RPMI7951 (cell line): ENCODE measurements at places on chromosomes 16 and 17.

DNA sequence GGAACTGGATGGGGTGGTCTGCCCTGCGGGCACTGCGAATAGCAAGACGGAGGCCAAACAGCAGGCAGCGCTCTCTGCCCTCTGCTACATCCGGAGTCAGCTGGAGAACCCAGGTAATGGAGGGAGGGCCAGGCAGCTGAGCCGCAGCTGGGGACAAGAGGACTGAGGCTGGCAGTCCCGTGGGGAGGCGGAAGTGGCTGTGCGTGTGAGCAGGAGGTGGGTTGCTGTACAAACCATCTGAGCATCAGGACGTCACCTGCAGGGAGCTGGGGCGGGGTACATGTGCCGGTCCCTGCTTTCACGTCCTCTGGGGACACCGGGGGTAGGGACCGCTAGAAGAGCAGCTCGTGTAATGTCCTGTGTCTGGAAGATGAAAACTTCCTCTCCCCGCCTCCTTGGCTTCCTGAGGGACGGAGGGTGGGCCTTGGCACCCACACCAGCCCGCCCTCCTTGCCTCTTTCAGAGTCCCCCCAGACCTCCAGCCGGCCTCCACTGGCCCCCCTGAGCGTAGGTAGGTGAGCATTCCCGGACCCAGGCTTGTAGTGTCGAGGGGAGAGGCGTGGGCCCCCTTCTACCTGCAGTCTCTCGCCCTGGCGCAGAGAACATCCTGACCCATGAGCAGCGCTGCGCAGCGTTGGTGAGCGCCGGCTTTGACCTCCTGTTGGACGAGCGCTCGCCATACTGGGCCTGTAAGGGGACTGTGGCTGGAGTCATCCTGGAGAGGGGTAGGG, 3.7 kb downstream of the ADAD2 start:
- no peak for DNase-seq

DNA sequence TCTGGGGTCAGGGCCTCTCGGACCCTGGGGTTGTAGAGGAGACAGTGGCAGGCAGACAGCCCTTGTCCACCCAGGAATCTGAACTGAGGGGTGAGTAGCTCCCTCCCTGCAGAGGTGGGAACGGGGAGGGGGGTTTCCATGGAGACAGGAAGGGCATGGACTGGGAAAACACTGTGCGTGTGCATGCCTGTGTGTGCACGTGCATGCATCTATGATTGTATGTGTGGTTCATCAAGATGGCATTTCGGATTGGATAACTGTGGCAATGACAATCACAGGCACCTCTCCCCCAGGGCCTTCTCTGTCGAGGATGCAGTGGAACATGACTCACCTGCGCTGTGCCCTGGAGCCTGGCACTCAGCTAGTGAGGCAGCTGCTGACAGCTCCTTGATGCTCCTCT, 6.1 kb upstream of the CD300C start:
- peak; percentile 39 for DNase-seq

- peak; percentile 59 for DNase-seq
These were observed 94.2 kb downstream of the NTN1 start for GRCh38 chr17:9115214-9116191.

DNA sequence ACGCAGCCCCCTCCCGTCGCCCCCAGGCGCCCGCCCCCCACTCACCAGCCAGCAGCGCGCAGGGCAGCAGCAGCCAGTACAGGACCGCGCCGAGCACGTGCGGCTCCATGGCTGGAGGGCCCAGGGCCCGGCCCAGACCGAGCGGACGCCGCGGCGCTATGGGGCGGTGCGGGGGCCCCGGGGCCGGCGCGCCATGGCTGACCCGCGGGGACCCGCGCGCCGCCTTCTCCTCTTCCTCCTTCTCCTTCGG, 239 bp downstream of the PIEZO1 start:
- DNase-seq: no peak

DNA sequence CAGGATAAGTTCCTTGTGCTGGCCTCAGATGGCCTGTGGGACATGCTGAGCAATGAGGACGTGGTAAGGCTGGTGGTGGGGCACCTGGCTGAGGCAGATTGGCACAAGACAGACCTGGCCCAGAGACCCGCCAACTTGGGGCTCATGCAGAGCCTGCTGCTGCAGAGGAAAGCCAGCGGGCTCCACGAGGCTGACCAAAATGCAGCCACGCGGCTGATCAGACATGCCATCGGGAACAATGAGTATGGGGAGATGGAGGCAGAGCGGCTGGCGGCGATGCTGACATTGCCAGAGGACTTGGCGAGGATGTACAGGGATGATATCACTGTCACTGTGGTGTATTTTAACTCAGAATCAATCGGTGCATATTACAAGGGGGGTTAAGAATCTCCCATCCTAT, 5.2 kb downstream of the PDP2 start:
- DNase-seq: no peak

DNA sequence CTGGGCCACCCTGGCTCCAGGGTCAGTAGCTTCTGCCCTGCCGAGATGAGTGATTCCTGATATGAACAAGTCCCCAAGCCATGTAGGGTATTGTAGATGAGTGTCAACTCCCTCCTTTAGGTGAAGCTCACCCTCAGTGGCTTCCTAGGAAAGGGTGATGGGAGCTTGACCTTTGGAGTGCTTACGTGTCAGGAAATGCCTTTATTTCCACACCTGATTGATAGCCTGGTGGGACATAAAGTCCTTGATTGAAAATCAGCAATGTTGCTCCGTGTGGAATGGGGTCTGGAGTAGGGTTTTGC, 58.4 kb downstream of the USP43 start:
- no peak for DNase-seq

DNA sequence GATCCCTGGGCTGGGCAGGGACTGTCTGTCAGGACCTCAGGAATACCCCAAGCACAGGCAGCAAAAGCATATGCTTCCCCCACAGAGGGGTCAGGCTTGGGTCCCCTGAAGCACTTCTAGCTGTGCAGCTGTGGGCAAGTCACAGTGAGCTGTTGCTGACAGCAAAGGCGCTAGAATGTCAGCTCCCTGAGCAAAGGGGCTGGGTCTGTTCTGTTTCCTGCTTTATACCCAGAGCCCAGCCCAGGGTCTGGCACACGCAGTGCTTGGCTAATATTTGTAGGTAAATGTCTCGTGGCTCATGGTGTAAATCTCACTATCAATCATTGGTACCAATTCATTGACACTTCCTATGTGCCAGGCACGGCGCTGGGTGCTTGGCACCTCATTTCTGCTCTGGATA, 16.6 kb upstream of the MPRIP start:
- no peak for DNase-seq

- DNase-seq: peak; percentile 48
These were observed 11.1 kb upstream of the CHMP6 start for GRCh38 chr17:80980397-80981061.

GRCh38 chr16:17062676-17063075, 408.1 kb downstream of the XYLT1 start:
- DNase-seq: no peak

DNA sequence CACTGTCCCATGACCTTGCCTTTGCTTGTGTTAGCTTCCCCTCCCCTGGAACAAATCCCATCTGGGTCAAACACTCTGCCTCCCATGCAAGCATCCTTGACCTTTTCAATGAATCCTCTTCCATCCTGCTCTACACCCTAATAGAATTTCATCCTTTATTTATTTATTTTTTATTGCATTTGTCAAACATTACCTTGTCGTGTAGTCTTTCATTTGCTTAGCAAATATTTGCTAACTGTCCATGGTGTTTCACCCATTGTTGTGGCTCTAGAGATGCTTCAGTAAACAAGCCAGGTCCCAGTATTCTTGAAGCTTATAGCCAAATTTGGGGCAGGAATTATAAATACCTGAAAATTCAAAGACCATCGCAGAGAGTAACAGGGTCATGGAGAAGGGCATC, 51.0 kb upstream of the MRTFB start:
- DNase-seq: no peak

GRCh38 chr17:42312285-42313130, 24.2 kb downstream of the STAT5A start:
- DNase-seq: peak; percentile 66

- peak; percentile 3 for DNase-seq
These were observed at the start of gene SLC47A1 for GRCh38 chr17:19533718-19534561. Gene SLC47A1, plus strand, starts transcription at chr17:19533854. Its CDS starts 86 bp downstream, at chr17:19533940.

DNA sequence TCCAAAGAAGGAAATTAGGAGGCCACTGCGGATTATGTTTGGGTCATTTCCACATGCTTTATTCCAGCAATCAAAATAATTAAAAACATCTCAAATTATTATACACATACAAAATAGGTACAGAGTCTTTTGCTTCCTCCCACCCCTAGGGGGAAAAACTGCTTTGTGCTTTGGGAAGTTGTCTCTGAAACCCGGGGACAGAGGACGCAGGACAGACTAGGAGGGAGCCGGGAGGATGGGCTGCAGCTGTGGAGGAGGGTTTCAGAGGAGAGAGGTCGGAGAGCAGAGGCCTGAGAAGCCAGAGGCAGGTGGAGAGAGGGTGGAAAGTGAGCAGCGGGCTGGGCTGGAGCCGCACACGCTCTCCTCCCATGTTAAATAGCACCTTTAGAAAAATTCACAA, 17.4 kb downstream of the COL1A1 start:
- DNase-seq: peak; percentile 27

DNA sequence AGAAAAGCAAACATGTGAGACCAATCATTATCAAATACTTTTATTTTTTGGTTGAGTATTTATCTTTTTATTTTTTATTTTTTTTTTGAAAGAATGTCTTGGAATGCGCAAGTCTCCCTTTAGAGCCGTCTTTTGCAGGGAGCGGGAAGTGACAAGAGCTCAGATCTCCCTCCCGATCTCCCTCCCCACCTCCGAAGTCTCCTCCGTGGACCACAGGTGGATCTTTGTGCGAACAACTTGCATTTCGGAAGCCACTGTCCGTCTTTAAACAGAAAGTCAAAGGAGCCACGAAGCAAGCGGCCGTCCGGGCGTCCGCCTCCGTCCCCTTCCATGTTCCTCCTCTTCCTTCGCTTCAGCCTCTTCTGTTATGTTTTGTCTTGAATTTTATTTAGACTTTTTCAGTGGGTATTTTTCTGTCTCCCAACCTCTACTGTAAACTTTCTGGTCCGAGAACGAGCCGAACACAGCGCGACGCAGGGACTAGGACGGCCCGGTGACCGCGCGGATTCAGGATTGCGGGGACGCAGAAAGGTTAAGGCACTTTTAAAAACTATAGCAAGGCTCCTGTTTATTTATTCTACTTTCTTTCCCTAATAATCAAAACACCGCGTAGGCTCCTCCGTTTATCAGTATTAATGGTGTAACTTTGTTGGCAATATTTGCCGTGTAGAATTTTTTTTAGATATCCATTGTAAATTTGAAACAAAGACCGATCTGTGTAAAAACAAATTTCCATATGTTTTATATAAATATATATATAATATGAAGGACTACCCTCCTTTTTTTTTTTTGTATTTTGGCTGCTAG, 3.3 kb downstream of the FOXF1 start:
- no peak for DNase-seq

DNA sequence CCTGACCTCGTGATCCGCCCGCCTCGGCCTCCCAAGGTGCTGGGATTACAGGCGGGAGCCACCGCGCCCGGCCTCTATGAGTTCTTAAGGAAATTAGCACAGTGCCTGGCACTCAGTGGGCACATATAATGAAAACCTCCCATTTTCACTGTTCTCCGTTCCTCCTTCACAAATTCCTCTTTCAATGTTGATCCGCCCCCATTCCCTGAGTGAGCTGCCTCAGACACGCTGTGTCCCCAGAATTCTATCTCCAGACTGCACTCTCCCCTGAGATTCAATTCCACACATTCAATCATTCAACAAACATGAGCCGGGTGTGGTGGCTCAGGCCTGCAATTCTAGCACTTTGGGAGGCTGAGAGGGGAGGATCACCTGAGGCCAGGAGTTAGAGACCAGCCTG, 7.0 kb downstream of the P2RX1 start:
- no peak for DNase-seq

DNA sequence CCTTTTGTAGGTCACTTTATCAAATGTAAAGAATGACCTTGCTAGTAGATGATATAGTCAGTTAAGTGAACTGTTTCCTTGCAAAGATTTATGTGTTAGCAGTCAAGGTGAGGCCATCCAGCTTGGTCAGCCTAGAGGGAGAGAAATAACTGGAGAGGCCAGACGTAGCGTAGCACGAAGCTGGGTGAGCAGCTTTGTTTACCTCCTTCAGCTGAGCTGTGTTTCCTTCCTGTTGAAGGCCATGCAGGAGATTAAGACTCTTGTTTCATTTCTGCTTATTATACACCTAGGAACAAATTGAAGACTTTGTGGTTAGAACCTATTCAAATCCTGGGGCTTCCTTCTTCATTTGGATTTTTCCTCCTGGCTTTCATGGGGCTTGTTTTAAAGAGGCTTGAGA, 267.1 kb downstream of the PHKB start:
- DNase-seq: no peak

- no peak for DNase-seq
These were observed 13.7 kb upstream of the CD300E start for GRCh38 chr17:74637265-74637664.

- no peak for DNase-seq
These were observed 87.5 kb downstream of the SEC14L1 start for GRCh38 chr17:77228241-77228752.

- DNase-seq: no peak
These were observed 49.7 kb upstream of the ARL4D start for GRCh38 chr17:43349142-43349541.

DNA sequence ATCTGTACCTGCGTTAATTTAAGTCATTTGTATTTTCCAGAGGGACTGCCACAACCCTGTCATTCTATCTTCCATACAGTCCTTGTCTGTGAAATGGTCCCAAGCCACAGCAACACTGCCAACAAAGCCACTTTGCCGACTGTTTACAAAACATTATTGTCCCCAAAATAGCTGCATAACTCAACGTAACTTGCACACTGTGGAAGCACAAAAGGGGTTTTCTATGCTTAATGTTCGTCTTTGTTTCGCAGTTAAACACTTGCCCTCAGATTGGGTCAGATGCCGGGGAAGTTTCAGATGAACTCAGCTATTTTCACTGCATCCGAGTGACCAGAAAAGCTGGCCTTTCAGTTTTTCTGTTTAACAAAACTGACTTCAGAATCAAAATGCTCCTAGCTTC, 4.6 kb downstream of the SEC14L5 start:
- no peak for DNase-seq

GRCh38 chr17:64075913-64076312, 54.0 kb downstream of the ERN1 start:
- DNase-seq: no peak

GRCh38 chr16:29994600-29995323, 655 bp downstream of the HIRIP3 start:
- peak; percentile 93 for DNase-seq

DNA sequence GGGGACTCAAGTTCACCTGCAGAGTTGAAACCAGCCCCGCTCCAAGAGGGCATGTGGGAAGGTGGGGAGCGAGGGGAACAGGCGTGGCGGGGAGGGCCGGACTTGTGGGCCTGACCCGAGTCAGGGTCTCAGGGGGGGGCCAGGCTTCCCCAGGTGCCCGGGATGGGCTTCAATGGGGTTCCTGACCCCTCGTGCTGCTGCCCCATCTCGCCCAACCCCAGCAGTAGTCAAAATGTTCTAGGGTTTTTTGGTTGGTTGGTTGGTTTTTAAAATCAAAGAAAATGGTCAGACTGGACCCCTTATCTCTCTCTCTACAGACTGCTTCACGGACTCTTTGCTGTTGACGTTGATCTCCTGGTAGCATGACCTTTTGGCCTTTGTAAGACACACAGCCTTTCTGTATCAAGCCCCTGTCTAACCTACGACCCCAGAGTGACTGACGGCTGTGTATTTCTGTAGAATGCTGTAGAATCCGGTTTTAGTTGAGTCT, 69.5 kb downstream of the AMFR start:
- no peak for DNase-seq
